A549 treated with Hydrocortisone at 1 μM for 4 hours (cell line): ENCODE measurements at places on chromosomes 3 and 15. TPM values are rescaled to one million over a fixed set of nuclear protein-coding genes. Genes with fewer than 3 reads are reported as not detected.

Gene PTPN9
- 37.5 to 57.8 TPM (median 47.8 TPM) in 5 replicates for total RNA-seq

Gene IL20RB
- 0.67 to 1.6 TPM (median 0.97 TPM) in 5 replicates for total RNA-seq

Gene CD96
- 0.02 TPM in 1 of 5 replicates, not detected in the others for total RNA-seq

Gene HYAL2
- 25.0 to 32.7 TPM (median 30.7 TPM) in 5 replicates for total RNA-seq
